ENCODE measurements at places on chromosomes 2 and 18.
A peak's percentile ranks its signal among the peaks of the same experiment; 100 is the strongest.

DNA sequence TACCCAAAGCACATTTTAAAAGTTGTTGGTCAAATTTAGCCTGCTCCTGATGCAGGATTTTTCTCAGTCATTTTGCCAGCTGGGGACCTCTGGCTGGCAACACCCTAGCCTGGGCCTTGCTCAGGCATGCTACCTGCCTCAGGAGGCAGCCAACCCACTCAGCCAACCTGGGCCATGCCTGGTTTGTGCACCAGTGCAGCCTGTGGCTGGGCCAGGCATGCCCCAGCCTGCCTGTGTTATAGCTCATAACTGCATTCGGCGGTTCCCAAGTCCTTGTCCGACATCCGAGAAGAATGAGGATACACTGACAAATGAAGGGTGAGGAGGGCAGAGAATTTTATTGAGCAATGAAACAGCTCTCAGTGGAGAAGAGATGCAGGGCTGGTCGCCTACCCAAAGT lies 608.0 kb downstream of the SUCLG1 start:
- no peak for DNase-seq

- DNase-seq, result no peak
These were observed 96.7 kb downstream of the SLC5A7 start for GRCh38 chr2:108082978-108083377.

DNA sequence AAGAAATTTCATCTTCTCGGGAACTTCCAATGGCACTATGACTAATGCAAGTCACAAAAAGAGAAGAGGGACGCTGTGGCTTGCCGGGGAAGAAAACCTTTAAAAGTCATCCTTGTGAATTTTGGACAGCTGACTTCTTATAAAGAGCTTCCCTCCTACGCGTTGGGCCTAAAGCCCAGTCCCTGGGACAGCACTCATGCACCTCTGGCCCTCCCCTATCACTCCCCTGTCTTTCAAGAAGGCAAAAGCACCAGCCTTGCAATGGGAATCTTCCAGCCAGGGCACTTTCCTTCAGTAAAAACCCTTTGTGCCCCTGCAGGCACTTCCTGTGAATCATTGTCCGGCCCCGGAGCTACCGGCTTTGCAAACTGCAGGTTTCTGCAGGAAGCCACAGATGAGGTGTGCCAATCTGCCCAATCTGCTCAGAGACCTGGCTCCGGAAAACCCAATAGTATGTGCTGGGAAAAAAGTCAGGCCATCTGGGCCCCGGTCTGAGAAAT lies 7.1 kb downstream of the MREG start:
- peak; percentile 89 for DNase-seq

GRCh38 chr2:141187075-141187439 lies 943.8 kb downstream of the LRP1B start:
- no peak for DNase-seq

DNA sequence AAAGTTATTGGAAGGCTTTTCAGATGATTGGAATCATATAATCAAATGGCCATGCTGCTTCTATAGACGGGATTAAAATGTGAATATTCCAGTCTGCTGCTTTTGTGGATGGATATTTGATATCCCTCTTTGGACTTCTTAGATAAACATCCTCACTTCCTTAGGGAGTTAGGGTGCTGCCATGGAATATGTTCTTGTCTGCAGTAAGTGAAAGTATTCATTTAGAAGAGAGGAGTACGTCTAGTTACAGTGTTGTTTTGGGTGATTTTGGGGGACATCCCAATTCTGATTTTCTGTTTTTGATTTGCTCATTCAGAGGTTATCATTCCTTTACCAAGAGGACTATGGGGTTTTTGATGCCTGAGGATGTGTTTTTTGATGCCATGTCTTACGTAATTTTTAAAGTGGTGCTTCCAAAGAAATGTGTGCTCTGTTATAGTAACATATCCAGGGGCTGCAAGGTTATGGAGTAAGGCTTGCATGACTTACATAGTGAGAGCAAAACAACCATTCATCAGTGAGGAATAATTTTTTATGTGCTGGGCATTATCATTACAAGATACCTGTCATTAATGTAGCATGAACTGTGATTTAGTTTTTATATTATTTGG lies 33.6 kb downstream of the ASXL3 start:
- no peak for DNase-seq

- peak; percentile 72 for DNase-seq
These were observed 147.1 kb upstream of the FHL2 start for GRCh38 chr2:105545730-105546627.

- peak; percentile 36 for DNase-seq
These were observed 219.0 kb downstream of the MYO3B start for GRCh38 chr2:170396799-170397459.

- no peak for DNase-seq
These were observed 65.5 kb downstream of the SOWAHC start for GRCh38 chr2:109679626-109680025.

GRCh38 chr2:144213797-144214196 lies 306.1 kb downstream of the ZEB2 start:
- no peak for DNase-seq

- peak; percentile 58 for DNase-seq
These were observed 169.7 kb downstream of the CDCA7 start for GRCh38 chr2:173524256-173524955.

- DNase-seq, result no peak
These were observed 126.2 kb upstream of the DTNA start for GRCh38 chr18:34583895-34584294.

DNA sequence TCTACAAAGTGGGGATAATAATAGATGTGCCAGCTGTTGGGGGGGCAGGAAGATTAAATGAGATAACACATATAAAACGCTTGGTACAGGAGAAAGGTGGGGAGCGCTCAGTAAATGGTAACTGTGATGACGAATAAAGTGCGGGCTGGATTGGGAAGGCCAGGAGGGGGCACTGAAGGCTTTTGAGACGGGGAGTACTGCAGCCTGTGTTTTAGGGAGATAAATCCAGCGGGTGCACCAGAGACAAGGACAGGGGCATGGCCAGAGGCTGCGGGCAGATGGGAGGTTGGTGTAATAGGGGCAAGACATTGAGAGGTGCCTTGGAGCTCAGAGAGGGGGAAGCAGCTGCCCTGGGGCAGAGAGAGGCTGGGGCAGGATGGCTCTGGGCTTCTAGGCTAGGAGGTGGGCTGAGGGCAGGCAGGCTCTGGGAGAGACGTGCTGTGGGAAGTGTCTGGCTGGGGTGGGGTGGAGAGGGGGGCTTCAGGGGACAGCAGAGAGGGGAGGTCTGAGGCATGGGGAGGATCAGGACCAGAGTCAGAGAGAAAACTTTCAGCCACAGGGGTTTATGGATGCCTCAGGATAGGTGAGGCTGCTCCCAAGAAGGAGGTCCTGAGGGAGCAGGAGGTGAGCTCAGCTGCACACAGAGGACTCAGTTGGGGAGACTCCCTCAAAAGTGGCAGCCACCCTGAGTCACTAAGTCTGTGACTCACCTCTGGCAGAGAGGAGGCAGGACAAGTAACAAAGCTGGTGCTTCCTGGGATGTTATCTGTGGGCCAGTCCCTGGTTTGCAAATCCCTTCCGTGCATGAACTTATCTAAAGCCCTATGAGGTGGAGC lies 18.8 kb downstream of the TEX44 start:
- DNase-seq, result peak; percentile 88

GRCh38 chr2:16254356-16254965 lies 314.1 kb downstream of the MYCN start:
- no peak for DNase-seq

DNA sequence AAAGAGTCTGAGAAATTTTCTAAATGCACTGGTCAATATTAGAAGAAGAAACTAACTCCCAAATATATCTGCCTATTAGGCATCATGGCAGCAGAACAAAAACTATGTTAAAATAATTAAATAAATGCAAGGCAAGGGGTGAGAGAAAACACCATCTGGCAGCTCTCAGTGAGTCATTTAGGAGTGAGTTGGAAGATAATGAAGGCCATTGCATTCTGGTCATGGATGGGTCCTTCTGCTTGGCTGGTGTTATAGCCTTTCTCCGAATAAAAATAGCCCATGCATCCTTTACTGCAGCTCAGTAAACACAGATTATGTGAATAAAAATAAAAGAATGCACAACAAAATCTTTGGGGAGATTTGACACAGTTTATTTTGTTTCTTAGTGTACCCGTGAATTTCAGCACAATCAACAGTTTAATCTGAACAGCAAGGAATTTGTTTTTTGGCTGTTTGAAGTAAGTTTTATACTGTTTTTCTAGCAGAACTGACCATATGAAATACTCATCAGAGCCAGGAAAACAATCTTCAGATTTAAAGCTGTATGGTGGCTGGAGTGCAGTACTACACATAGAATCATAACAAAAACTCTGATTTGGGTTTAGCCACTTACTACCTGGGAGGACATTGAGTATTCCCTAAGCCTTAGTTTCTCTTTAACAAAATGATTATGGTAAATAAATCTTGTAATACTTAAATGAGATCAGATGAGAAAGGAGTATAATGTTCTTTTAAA lies 225.1 kb upstream of the ITGA4 start:
- no peak for DNase-seq

- no peak for DNase-seq
These were observed 410.5 kb upstream of the MEIS1 start for GRCh38 chr2:66024391-66024790.

DNA sequence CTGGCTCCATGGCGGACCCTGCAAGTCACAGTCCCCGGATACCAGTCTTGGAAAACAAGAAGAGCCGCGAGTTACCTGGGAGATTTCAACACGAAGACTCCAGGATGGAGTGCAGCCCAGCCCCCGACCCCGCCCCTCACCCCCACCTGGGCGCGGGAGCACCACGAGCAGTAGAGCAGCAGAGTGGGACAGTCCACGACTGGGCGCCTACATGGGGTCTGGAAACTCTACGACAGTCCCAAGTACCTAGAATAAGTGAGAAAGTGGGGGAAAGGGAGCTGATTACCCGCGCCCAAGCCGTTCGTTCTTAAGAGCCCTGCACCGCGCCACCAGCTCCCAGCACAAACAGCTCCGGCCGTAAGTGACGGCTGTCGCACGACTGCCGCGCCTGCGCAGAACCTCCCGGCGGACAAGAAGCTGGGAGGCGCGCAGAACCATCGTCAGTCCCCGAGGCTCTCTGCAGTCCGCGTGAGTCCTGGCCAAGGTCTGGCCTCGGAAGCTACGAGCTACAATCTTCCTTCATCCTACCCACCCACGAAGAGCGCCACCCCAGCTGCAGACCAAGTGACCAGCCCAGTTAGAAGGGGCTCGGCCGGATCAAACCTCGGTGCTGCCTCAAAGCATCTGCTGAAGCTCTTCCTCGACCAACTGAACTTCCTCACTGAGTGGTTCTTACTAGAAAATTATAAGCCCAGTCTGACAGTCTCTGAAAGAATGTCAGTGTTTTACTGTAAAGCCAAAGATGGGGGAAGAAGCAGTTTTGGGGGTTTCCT lies at the start of gene DPY30:
Gene DPY30 (minus strand): TSS at position 359 of the 773 bp plus-strand sequence. CDS start 349 bp downstream, at position 10.
- peak; percentile 97 for DNase-seq

- DNase-seq, result no peak
These were observed 4.9 kb downstream of the KCNE4 start for GRCh38 chr2:223056701-223057418.

DNA sequence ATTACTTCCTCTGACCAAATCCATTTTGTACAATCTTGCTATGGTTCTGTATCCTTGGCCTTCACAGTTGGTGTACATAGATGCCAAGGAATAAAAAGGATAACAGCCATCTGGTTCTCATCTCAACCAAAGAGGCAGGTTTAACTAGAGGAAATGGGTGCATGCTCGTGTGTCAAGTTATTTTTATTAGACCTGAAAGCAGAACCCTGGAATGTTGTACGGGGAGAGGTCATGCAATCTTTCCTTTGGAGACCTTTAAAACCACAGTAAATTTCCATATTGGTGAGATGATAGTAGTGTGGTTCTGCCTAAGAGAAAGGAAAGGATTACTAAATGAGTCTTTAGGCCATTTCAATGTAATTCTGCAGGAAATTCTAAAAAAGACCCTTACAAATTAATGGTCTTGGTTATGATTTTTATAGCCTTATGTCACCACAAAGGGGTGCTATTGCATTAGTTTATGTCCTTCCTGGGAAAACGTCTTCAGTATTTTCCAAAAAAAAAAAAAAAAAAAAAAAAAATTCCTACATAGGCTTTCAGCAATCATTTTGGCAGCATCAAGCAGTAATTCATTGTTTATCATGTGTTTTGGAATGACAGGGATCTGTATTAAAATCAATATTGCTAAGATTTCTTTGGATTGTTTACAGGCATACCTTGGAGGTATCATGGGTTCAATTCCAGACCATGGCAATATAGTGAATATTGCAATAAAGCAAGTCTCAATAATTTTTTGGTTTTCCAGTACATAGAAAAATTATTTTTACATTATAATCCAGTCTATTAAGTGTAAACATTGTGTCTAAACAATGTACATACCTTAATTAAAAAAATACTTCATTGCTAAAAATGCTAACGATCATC lies 270.8 kb downstream of the NYAP2 start:
- peak; percentile 59 for DNase-seq

DNA sequence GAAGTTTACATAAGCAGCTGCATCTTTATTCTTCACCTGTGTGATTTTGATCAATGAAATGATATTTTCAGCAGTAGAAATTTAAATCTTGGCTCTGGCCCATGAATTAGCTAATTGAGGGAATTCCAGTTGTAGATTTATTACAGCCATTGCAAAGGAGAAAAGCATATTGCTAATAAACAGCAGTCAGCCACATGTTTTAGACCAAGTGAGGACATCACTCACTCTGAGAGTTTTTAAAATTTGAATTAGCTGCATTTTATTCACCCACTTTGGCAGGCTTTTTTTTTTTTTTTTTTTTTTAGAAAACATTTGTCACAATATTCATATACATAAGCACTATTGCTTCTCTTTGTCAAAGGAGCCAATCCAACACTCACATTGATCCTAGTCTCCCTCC lies 479.4 kb upstream of the VRK2 start:
- DNase-seq, result no peak

GRCh38 chr2:72131371-72131891 lies 16.2 kb downstream of the CYP26B1 start:
- no peak for DNase-seq

DNA sequence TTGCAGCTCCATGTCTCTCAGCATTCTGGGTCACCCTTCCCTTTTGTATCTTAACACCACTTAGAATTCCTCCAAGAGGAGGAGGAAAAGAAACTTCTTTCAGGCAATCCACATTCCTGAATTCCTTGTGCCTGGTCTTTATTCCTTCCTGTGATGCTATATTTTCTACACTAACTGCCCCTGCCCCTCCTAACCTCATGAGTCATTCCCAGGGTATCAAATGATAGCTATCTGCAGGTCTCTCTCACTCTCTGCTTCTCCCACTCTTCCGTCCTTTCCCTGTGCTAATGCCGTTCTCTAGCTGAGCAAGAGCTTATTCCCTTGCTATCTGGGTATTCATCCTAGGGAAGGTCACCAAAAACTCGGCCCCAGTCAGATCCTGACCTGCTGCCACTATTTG lies 395.0 kb upstream of the TCF4 start:
- DNase-seq, result no peak

DNA sequence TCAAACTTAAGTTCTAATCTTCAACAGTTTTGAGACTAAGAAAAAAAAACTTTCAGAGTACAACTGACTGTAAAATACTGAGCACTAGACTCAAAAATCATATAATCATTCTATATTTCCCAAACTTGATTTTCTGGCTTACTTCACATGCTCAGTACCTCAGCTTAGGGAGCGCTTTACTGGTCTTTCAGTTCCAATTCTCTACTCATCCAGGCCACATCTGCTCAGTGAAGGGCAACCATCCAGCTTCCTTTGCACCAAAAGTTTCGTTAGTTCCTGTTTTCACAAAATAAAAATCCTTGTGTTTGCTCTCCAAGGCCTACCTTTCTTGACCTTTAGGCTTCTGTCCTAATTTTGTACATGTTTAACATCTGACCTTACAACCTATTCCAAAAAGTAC lies 287.6 kb upstream of the LRRTM1 start:
- no peak for DNase-seq

- no peak for DNase-seq
These were observed 34.6 kb downstream of the HS6ST1 start for GRCh38 chr2:128284037-128284441.

GRCh38 chr18:4068552-4069158 lies 386.5 kb downstream of the DLGAP1 start:
- DNase-seq, result peak; percentile 46
